ENCODE measurements at places on chromosomes 12 and 14.
A peak's percentile ranks its signal among the peaks of the same experiment; 100 is the strongest.

- no peak for DNase-seq
These were observed 50.6 kb upstream of the NUAK1 start for GRCh38 chr12:106189341-106189740.

DNA sequence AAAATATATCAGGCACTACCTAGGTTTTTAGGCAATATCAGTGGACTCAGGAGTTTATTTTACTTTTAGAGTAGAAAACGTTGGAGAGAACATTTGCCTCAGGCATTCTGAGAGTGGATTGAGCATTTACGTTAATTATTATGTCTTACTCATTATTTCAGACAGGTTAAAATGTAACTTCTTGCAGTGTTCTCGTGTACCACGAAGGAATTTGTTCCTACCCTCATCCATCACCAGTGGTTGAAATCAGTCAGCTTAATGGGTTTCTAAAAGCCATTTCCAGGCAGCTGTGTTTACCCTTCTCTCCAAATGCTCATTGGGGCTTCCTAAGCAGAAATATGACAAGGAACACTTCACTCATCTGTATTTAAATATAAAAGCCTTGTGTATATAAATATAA lies 9.1 kb upstream of the LDHB start:
- no peak for DNase-seq

GRCh38 chr12:72753571-72753970 lies 481.4 kb downstream of the TRHDE start:
- DNase-seq = no peak

DNA sequence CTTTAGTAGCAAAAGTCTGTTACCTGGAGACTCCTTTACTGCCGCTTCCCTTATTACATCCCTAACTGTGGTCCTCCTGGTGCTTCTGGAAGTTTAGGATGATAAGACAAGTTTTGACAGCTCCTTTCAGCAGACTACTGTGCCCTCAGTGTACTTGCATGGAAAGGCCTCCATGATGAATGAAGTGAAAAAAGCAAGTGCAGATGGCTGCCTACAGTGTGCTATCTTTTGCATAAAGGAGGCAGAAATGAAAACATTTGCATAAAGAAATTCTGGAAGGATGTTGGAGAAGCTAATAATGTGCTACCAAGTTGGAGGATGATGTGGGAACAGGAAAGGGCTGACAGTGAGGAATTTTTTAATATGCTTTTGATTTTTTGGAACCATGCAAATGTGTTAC lies 4.5 kb downstream of the TCTN2 start:
- DNase-seq = no peak

DNA sequence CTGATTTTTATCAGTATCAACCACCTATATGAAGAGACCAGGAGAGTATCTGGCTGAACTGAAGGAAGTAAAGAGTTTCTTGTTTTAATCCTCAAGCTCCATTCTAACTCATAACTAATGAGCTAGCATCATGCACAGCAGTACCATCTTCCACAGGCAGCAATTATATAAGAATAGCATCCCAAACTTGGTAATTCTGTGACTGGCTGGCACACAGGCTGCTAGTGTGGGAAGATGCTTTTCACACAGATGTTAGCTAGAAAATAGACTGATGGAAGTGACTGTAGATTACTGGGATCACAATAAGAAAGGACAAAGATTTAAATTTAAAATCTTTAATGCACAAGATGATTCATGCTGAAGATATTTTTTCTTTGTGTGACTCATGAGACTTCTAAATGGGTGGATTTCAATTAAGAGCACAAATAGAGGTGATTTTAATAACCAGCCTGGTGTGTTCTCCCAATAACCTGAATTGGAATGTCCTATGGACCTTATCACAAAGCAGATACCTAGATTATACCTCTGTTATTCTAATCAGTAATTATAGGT lies 417.7 kb upstream of the ATXN7L3B start:
- no peak for DNase-seq

DNA sequence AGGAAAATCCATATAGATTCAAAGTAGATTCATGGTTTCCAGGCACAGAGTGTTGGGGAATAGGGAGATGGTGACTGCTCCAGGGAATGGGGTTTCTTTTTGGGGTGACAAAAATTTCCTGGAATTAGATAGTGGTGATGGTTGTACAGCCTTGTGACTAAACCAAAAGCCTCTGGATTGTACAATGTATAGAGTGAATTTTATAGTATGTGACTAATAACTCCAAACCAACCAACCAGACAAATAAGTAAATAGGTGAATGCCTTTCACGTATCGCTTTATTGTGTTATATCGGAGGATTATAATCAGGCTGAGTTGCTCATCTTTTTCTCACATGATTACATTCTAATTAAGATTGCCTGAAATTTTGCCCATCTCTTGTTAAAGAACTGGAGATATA lies 24.6 kb upstream of the PPFIBP1 start:
- no peak for DNase-seq

DNA sequence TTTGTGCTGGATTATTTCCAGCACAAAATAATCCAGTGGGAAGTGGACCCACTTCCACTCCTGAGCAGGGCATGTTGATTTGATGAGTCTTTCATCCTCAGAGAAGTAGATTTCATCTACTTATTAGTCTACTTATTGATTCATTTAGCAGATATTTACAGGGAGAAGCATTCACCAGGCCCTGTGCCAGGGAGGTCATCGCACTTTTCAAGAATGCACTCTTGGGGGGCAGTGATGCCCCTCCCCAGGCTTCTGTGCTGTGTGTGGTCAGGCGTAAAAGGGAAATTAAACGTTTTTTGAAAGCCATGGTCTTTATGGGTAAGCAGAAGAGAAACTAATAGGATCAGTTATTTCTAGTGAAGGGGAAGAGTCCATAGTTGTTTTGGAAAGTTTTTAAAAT lies 610.7 kb upstream of the TMEM132C start:
- no peak for DNase-seq

DNA sequence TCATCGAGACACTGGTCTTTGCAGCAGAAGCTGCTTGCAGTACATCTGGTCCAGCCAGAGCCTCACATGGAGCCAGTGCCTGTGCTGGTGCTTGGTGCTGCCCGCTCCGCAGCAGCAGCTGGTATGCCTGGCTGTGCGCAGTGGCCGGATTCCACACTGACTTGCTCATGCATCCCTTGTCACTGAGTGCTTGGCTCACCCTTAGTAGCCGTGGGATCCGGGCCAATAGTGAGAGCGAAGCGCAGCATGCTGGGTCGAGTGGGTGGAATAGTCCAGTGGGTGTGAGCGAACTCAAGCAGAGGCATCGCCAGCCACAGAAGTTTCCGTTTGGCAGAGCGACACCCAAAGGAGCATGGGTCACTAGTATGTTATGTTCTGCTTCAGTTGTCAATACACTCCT lies 10.1 kb upstream of the FBXO33 start:
- no peak for DNase-seq

- no peak for DNase-seq
These were observed 650.3 kb upstream of the ALG10B start for GRCh38 chr12:37666069-37666781.

DNA sequence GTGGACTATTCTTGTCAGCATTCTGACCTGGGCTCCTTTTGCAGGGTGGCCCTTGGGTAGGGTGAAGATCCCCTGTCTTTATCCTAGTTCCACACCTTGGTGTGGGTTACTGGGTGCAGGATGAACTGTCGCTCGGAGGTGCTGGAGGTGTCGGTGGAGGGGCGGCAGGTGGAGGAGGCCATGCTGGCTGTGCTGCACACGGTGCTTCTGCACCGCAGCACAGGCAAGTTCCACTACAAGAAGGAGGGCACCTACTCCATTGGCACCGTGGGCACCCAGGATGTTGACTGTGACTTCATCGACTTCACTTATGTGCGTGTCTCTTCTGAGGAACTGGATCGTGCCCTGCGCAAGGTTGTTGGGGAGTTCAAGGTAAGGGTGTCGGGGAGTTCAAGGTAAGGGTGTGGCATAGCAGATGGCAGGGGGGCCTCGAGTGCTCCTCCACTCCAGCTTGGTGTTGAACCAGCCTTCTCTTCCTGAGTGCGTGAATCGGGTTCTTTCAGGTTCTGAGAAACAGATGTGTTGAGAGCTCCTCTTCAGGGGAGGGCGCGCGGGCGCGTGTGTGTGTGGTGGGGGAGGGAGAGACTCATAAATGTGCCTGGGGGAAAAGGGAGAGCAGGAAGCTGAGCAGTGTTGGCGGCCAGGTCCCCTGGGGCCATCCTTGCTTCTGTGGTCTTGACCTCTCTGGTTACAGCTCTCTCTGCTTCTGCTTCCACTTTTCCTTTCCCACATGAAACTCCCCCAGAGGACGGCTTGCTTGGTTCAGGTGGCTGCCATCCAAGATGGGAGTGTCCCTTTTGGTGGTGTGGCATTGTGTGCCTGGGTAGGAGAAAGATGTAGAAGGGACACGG lies 4.0 kb downstream of the ATG101 start:
- DNase-seq = no peak

GRCh38 chr14:104582662-104583061 lies 3.1 kb downstream of the C14orf180 start:
- DNase-seq = no peak

DNA sequence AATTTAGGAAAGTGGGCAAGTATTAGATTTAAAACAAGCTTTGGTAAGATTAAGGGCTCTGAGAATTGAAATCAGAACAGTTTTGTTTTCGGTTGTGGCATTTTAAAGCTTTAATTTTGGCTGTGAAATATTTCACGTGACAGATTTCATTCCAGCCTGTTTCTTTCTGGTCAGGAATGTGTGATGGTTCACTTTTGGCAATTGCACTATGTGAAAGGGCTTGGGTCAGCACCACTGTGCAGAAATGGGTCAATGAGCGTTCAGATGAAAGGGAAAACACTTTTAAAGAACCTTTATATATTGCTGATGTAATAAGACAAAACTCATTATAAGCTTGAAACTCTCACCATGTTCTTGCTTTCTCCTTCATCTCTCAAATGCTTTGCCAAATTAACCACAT lies 17.1 kb downstream of the NUBPL start:
- no peak for DNase-seq

DNA sequence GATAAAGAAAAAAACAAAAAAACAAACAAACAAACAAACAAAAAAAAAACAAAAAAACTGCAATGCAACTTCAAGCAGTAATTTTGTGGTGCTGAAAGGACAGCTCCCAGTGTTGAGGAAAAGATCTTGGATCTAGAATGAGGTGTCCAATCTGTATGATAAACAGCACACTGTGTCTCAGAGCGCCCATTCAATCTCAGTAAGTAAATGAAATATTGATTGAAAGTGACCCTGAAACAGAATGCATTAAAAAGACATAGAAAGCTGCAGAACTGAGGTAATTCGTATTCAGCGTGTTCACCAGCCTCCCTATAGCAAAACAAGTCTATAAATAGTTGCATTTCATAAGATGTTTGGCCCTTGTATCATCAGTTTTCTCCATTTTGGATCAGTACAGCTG lies 153.0 kb downstream of the NOVA1 start:
- DNase-seq = no peak

GRCh38 chr12:30692470-30692869 lies 3.2 kb downstream of the IPO8 start:
- no peak for DNase-seq

DNA sequence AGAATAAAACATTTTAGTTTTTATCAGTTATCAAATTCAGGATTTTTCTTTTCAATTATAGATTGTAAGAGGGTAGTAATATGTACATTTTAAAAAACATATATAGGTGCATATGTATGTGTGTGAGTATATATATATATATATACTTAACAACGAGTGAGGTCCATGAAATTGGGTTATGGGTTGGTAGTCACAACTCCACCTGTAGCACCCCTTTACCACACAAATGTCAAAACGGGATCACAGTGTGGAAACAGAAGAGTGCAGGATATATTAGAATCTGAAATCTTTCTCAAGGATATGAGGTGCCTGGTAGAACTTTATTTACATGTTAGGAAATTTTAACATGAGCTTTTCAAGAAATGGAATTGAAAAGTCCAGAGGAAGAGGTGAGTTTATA lies 31.3 kb downstream of the MIA2 start:
- DNase-seq = no peak

- DNase-seq = no peak
These were observed 57.2 kb upstream of the AEBP2 start for GRCh38 chr12:19382111-19382526.

GRCh38 chr12:56034586-56035332 lies 7.0 kb upstream of the RPS26 start:
- no peak for DNase-seq

GRCh38 chr14:99575043-99576023 lies 28.7 kb downstream of the CCDC85C start:
- no peak for DNase-seq

GRCh38 chr14:37595809-37596621 lies 586 bp downstream of the TTC6 start:
- peak; percentile 35 for DNase-seq

DNA sequence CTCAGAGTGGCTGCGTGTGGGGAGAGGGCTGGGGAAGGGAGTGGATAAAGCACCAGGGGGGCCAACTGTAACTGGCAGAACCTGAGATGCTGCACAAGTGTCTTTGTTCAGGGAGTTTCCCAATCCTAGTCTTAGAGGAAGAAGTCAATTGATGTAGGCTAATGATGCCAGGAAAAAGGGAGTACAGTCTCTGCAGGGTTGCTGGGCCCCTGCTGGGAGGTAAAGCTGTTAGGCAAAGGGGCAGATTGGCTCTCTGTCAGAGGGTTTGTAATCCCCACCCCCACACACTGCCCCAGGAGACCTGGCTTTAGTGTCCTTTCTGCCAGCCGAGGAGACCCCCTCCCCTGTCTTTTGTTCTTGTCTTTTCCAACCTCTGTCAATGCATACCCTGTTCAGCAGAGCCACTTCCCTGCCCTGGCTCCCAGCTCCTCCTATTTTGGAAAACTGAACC lies 178.4 kb downstream of the KCNA5 start:
- no peak for DNase-seq

DNA sequence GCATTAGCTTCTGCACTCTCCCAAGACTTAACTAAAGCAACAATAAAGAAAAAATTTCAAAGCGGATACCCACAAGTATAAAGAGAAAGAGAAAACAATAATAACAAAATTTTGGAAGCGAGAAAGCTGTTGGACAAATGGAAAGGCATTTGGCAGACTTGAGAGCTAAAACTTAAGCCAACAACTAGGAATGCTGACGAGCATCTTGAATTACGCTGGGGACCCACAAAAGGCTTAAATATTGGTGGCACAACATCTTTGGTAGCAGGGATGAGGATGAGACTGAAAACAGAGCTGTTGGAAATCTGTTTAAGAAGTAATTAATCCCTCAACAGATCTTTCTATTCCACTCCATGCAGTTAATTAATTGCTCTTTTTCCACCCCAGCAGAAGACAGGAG lies 49.8 kb downstream of the LLPH start:
- DNase-seq = no peak

- no peak for DNase-seq
These were observed 158.4 kb downstream of the CHST11 start for GRCh38 chr12:104615048-104615561.
